ENCODE measurements at places on chromosomes 2 and 18. TPM values are rescaled to one million over a fixed set of nuclear protein-coding genes. Genes with fewer than 3 reads are reported as not detected.

Gene DES
- 29.5 TPM for total RNA-seq

Gene RAB31
- 110 TPM for total RNA-seq

Gene SCYGR5
- total RNA-seq, result not detected

Gene AQP12B
- total RNA-seq, result not detected

Gene MC2R
- not detected for total RNA-seq

Gene GBX2
- not detected for total RNA-seq

GRCh38 chr2:5914811-5915611, 222.8 kb downstream of the SOX11 start:
- no peaks in the 10 kb centered on the region for H3K4me1 ChIP-seq
- H3K36me3 ChIP-seq, result no peaks in the 10 kb centered on the region
- H3K27me3 ChIP-seq, result no peaks in the 10 kb centered on the region
- H3K27ac ChIP-seq, result no peak overlapping the region
- no peak for DNase-seq
- no peak overlapping the region for H3K4me3 ChIP-seq

GRCh38 chr2:152251211-152251610, 75.6 kb upstream of the STAM2 start:
- H3K36me3 ChIP-seq, result no peaks in the 10 kb centered on the region
- no peak overlapping the region for H3K4me3 ChIP-seq
- H3K27me3 ChIP-seq, result no peaks in the 10 kb centered on the region
- no peak overlapping the region for H3K27ac ChIP-seq
- no peaks in the 10 kb centered on the region for H3K4me1 ChIP-seq

GRCh38 chr2:172905937-172906811, 169.5 kb upstream of the MAP3K20 start:
- no peak for DNase-seq
- no peak overlapping the region for H3K27ac ChIP-seq
- H3K4me3 ChIP-seq, result no peak overlapping the region
- H3K27me3 ChIP-seq, result no peaks in the 10 kb centered on the region
- no peaks in the 10 kb centered on the region for H3K4me1 ChIP-seq

GRCh38 chr2:172889768-172890430, 154.3 kb downstream of the RAPGEF4 start:
- H3K27ac ChIP-seq, result no peak overlapping the region
- no peak for DNase-seq
- H3K36me3 ChIP-seq, result no peaks in the 10 kb centered on the region
- no peak overlapping the region for H3K4me3 ChIP-seq
- H3K4me1 ChIP-seq, result no peaks in the 10 kb centered on the region

DNA sequence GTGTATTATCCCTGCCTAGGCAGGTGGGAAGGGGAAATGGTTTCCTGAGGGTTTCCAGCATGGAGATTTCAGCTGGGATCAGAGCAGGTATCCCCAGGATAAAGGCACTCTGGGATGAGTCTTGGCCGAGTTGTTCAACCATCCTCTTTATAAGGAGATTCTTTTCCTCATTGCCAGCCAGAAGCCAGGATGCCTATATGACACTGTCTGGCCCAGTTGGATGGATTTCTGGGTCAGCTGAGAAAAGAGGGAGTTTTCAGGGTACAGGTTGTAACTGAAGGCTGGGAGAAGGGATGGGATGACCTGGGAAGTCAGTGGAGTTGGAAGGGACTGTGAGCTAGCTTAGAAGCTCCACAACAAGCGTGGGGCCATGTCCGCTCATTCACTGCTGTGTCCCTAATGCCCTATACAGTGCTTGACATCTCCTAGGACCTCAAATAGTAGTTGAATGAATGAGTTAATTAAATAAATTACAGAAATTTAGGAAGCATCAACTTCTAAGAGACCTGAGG, 8.3 kb downstream of the RHOB start:
- no peaks in the 10 kb centered on the region for H3K36me3 ChIP-seq
- no peak for DNase-seq
- no peak overlapping the region for H3K4me3 ChIP-seq
- H3K4me1 ChIP-seq, result peaks cover 9% of the 10 kb centered on the region
- peak overlapping the region; percentile 54 for H3K27ac ChIP-seq

DNA sequence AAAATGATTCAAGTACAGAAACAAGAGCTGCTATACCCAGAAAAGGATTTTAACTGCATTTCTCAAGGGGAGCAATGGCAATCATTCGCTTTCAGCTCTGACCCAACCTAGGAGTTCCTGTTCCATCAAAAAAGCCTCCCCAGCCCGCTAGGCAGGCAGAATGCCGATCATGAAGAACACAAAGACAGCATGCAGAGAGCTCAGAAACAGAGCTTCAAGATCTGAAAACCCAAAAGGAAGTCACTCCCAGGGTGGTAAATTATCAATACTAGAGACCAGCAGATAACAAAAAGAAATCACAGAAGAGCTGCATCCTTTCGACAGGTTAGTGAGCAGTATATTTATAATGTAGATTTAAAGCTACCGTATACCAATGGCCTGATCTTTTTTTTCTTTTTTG, 84.8 kb upstream of the CRIM1 start:
- H3K4me3 ChIP-seq, result no peak overlapping the region
- no peaks in the 10 kb centered on the region for H3K4me1 ChIP-seq
- DNase-seq, result no peak

DNA sequence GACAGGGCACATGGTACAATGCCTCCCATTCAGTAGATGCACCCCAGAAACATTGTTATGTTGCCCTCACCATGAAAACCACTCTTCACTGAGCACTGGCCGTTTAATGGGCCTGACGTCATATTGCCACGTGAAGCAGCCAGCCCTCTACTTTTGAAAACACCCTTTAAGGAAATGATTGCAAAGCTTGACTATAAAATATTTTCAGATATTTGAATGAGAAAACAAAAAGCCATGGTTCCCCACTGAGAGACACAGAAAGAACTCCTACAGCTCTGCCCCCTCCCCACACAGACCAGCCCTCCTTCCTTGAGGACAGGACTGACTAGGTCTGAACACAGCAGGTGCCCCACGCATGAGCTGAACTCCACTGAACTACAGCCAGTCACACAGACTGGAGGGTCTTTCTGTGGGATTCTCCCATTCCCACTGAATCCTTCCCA, 349.1 kb downstream of the ANAPC1 start:
- DNase-seq, result no peak
- no peaks in the 10 kb centered on the region for H3K27me3 ChIP-seq
- H3K27ac ChIP-seq, result peak overlapping the region; percentile 35
- H3K4me1 ChIP-seq, result peaks cover 4% of the 10 kb centered on the region

GRCh38 chr2:204010628-204011560, 74.3 kb downstream of the ICOS start:
- no peak overlapping the region for H3K27ac ChIP-seq
- H3K36me3 ChIP-seq, result no peaks in the 10 kb centered on the region
- no peak for DNase-seq
- H3K27me3 ChIP-seq, result no peaks in the 10 kb centered on the region

All from breast epithelium (tissue), 4 donors.